Prostate gland (tissue), 2 donors: ENCODE measurements at places on chromosomes 11 and 22. TPM values are rescaled to one million over a fixed set of nuclear protein-coding genes. Genes with fewer than 3 reads are reported as not detected.

FAM83F gene
- 28.6 TPM for total RNA-seq

GALNT18 gene
- total RNA-seq = 29.4 TPM

INSC gene
- total RNA-seq = 0.87 TPM

DTX4 gene
- total RNA-seq = 6.9 TPM

TEX54 gene
- not detected for total RNA-seq

- no peak overlapping the region for H3K4me3 ChIP-seq
- H3K27me3 ChIP-seq = peaks cover 3% of the 10 kb centered on the region
- no peak overlapping the region for H3K27ac ChIP-seq
- DNase-seq = no peak
These were observed 628.3 kb downstream of the BUD13 start for GRCh38 chr11:116144387-116144958.

- no peak overlapping the region for H3K27ac ChIP-seq
- H3K4me3 ChIP-seq = no peak overlapping the region
- DNase-seq = no peak
- H3K4me1 ChIP-seq = no peaks in the 10 kb centered on the region
- no peaks in the 10 kb centered on the region for H3K27me3 ChIP-seq
These were observed 10.8 kb upstream of the FBLN1 start for GRCh38 chr22:45491841-45492240.

DNA sequence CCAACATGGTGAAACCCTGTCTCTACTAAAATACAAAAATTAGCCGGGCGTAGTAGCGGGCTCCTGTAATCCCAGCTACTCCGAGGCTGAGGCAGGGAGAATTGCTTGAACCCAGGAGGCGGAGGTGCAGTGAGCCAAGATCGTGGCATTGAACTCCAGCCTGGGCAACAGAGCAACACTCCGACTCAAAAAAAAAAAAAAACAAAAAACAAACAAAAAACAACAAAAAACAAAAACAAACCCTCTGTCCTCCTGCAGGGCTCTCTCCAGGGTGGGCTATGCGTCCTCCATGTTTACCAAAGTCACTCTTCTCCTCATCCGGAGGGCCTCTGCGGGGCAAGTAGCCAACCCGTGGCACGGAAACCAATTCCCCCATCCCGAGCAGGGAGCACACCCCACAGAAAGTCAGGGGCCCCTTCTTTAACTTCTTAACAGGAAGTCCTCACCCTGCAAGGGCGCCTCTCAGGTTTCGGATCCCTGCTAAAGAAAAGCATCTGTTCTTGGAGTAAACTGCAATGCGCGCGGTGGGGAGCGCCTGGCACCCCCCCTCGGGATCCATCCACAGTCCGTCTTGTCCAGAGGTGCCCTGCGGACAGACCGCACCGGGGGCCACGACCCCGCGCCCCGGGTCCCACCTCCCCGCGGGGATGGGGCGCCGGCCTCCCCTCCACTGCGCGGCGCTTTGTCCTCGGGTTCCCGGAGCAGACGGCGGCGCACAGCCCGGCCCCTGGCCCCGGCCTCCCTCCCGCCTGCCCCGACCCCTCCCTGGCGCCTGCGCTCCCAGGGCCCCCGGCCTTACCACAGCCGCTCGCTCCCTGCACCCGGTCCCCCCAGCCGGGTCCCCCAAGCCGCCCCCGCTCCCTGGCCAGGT lies 712 bp downstream of the CERK start:
- H3K36me3 ChIP-seq = no peaks in the 10 kb centered on the region
- H3K4me1 ChIP-seq = peaks cover 5% of the 10 kb centered on the region
- no peak for DNase-seq
- no peaks in the 10 kb centered on the region for H3K27me3 ChIP-seq
- peak overlapping the region; percentile 59 for H3K4me3 ChIP-seq

DNA sequence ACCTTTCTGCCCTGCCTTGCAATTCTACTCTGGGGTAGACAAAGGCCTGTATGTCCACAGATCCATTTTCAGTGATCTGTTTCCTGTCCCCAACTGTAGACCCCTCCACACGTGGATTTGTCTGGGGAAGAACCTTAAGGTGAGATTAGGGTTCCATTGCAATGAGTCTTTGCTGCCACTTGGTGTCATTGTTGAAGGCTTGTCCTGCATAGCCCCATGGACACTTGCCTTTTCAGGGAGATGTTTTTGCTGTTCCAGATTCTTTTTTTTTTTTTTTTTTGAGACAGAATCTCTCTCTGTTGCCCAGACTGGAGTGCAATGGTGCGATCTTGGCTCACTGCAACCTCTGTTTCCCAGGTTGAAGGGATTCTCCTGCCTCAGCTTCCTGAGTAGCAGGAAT lies 21.8 kb downstream of the SERPING1 start:
- H3K36me3 ChIP-seq = no peaks in the 10 kb centered on the region
- DNase-seq = no peak
- no peak overlapping the region for H3K27ac ChIP-seq
- H3K4me1 ChIP-seq = no peaks in the 10 kb centered on the region
- no peaks in the 10 kb centered on the region for H3K27me3 ChIP-seq

GRCh38 chr11:98296091-98296880 lies 724.5 kb upstream of the CNTN5 start:
- no peaks in the 10 kb centered on the region for H3K4me1 ChIP-seq
- no peak overlapping the region for H3K27ac ChIP-seq
- no peak for DNase-seq

GRCh38 chr22:46052331-46052771 lies 75.4 kb upstream of the WNT7B start:
- peak overlapping the region; percentile 61 for H3K4me3 ChIP-seq
- no peaks in the 10 kb centered on the region for H3K36me3 ChIP-seq
- no peak for DNase-seq
- peaks cover 52% of the 10 kb centered on the region for H3K4me1 ChIP-seq
- H3K27me3 ChIP-seq = no peaks in the 10 kb centered on the region

GRCh38 chr11:97409141-97409540 lies 1019.3 kb downstream of the JRKL start:
- no peak overlapping the region for H3K27ac ChIP-seq
- H3K36me3 ChIP-seq = no peaks in the 10 kb centered on the region
- no peak overlapping the region for H3K4me3 ChIP-seq

DNA sequence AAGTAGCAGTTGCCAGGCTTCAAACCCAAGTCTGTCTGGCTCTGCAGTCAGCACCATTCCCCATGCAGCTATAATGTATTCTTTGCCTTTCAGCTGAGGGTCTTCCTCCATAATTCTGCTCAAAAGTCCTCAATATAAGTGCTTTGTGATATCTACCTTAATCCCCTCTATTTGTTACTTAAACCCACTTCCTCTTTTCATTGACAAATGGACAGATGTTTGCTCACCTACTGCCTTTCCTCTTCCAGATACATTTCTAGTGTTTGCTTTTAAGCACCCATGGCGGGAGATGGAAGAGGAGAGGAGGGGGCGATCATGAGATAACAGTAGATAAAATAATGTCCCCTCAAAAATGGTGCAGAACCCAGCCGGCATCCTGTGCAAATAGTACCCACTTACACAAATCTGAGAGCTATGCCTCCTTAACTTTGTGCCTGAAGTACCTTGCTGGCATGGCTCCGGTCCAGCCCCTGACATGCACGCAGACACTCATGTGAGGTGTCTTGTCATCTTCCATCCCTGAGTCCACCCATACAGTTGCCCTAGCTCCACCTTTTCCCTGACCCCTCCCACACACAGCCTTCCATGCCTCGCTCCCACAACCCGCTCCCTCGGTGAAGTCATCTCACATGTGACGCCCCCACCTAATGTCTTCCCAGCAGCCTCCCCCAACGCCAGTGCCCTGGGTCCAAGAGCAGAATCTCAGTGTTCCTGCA lies 109.6 kb downstream of the TRIM29 start:
- no peak for DNase-seq
- H3K4me1 ChIP-seq = no peaks in the 10 kb centered on the region
- H3K4me3 ChIP-seq = no peak overlapping the region
- no peak overlapping the region for H3K27ac ChIP-seq
- no peaks in the 10 kb centered on the region for H3K36me3 ChIP-seq

GRCh38 chr11:131449036-131450019 lies 78.9 kb downstream of the NTM start:
- no peak for DNase-seq
- H3K27ac ChIP-seq = no peak overlapping the region
- H3K36me3 ChIP-seq = no peaks in the 10 kb centered on the region
- no peaks in the 10 kb centered on the region for H3K4me1 ChIP-seq
- no peak overlapping the region for H3K4me3 ChIP-seq

GRCh38 chr11:15815246-15816195 lies 540.8 kb downstream of the SOX6 start:
- DNase-seq = no peak
- H3K27ac ChIP-seq = no peak overlapping the region
- no peaks in the 10 kb centered on the region for H3K27me3 ChIP-seq
- no peaks in the 10 kb centered on the region for H3K36me3 ChIP-seq
- no peak overlapping the region for H3K4me3 ChIP-seq

- no peak for DNase-seq
- H3K4me3 ChIP-seq = no peak overlapping the region
- no peaks in the 10 kb centered on the region for H3K27me3 ChIP-seq
- H3K4me1 ChIP-seq = peaks cover 4% of the 10 kb centered on the region
- no peaks in the 10 kb centered on the region for H3K36me3 ChIP-seq
These were observed 63.4 kb downstream of the AMOTL1 start for GRCh38 chr11:94831529-94831928.

- H3K27ac ChIP-seq = no peak overlapping the region
- no peaks in the 10 kb centered on the region for H3K4me1 ChIP-seq
- no peak for DNase-seq
- no peaks in the 10 kb centered on the region for H3K27me3 ChIP-seq
These were observed 35.5 kb upstream of the ST14 start for GRCh38 chr11:130124096-130124495.

DNA sequence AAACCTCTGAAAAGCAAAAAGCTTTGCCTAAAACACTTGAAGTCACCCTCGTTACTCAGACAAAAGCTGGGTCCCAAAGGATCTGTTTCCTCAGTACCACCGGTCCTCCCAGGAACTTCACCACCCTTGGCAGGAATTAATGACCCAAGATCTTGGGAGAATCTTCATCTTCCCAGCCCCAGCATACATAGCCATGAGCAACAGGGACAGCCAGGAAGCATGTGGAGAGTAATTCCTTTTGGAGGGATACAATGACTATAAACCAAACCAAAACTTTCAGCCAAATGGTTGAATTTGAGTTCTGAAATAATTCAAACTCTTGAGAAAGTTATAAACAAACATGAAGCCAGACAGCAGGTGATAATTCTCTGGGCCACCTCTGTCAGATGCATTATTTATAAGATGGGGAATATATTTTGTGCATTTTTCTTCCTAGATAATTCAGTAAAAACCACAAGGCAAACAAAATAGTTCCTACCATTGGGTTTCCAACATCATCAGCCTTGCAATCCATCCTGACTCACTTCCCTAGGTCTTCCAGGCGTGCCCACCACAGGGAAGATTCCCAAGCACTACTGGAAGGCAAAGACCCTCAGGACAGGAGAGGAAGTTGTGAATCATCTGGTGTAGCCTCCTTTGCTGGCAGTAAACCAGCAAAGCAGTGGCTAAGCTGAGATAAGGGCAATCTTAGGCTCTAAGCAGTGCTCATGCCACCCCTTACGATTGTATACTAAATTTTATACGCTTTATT lies 71.7 kb upstream of the DRD2 start:
- H3K4me1 ChIP-seq = no peaks in the 10 kb centered on the region
- no peaks in the 10 kb centered on the region for H3K27me3 ChIP-seq
- no peaks in the 10 kb centered on the region for H3K36me3 ChIP-seq
- H3K4me3 ChIP-seq = no peak overlapping the region

DNA sequence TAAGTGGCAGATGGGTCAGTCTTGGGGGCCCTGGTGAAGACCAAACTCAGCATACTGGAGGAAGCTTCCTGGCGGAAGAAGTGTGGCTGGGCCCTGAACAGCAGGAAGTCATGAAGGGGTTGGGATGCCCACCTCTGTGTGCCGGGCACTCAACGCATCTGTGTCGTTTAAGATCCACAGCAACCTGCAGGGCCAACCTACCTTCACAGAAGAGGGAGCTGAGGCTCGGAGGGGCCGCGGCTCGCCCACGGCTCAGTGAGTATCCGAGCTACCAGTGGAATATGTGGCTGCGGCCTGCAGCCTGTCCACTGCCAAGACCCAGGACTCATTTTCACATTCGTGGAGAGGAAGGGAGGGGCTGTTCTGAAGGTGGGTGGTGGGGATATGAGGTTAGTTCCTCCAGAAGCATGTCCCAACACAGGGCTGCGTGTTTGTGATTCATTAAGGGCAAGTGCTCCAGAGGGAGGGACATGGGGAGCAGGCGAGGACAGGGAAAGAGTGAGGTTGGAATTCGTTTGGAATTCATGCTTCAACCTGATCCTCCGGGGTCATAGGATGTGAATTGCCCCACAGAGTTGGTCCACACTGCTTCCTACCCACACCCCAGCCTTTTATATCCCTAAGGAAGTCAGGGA lies 99.6 kb downstream of the MPPED1 start:
- no peak overlapping the region for H3K4me3 ChIP-seq
- no peaks in the 10 kb centered on the region for H3K36me3 ChIP-seq
- H3K4me1 ChIP-seq = no peaks in the 10 kb centered on the region
- DNase-seq = no peak
- H3K27ac ChIP-seq = no peak overlapping the region
- no peaks in the 10 kb centered on the region for H3K27me3 ChIP-seq
